Muscle of leg (tissue), 16 donors: ENCODE measurements at places on chromosomes 3 and 15. TPM values are rescaled to one million over a fixed set of nuclear protein-coding genes. Genes with fewer than 3 reads are reported as not detected.
A peak's percentile ranks its signal among the peaks of the same experiment; 100 is the strongest.

- no peak for DNase-seq
- no peaks in the 10 kb centered on the region for H3K36me3 ChIP-seq
- no peak overlapping the region for H3K4me3 ChIP-seq
- no peak overlapping the region for H3K27ac ChIP-seq
- H3K4me1 ChIP-seq: no peaks in the 10 kb centered on the region
- no peaks in the 10 kb centered on the region for H3K27me3 ChIP-seq
Measured at GRCh38 chr3:145017959-145018358, 1046.3 kb downstream of the DIPK2A start.

GRCh38 chr15:40307421-40308211, at the start of gene PLCB2:
TSS of gene PLCB2 (minus strand) at chr15:40307935. CDS start at chr15:40307672, 263 bp downstream.
- no peak within 1 kb of the TSS for H3K27ac ChIP-seq
- peaks cover 28% of the 10 kb centered on the region for H3K4me1 ChIP-seq
- peak within 1 kb of the TSS; percentile 27 for H3K4me3 ChIP-seq
- peak; percentile 53 for DNase-seq
- peaks cover 13% of the 10 kb centered on the region for H3K27me3 ChIP-seq

DNA sequence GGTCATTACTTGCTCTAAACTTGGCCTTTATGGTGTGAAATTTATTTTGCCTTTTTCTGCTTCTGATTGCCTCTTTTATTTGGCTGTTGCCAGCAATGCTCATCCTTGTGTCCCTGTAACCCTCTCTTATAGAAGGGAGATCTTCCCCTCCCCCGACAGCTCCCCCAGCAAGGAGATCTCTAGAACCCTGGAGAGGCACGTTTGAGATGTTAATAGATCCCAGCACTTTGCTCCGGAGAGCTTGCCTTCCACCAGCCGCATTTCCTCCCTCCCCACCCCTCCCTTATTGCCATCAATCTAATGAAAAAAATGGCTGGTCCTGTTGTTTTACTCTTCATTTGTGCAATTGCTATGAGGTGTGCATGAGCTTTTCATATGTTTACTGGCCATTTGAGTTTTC, 18.2 kb downstream of the TRIM71 start:
- H3K36me3 ChIP-seq: no peaks in the 10 kb centered on the region
- no peaks in the 10 kb centered on the region for H3K4me1 ChIP-seq
- DNase-seq: no peak
- H3K27me3 ChIP-seq: peaks cover 55% of the 10 kb centered on the region
- no peak overlapping the region for H3K4me3 ChIP-seq

DNA sequence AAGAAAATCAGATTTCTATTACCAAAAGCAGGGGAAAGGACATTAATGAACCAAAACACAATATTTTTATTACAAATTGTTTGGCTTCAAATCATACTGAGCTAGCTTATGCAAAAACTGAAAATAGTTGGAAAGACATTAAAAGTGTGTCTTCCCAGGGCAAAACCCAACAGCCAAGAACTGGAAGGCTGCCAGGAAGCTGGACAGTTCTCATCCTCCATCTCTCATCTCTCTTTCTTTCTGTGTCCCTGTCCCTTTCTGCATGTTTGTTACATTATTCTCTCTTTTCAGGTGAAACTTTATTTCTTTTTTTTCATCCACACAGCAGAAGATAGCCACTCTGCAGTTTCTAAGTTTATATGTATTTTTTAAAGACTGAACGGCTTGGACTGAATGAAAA, 41.1 kb upstream of the SNTN start:
- no peak overlapping the region for H3K4me3 ChIP-seq
- no peaks in the 10 kb centered on the region for H3K27me3 ChIP-seq
- no peaks in the 10 kb centered on the region for H3K36me3 ChIP-seq
- DNase-seq: no peak
- H3K27ac ChIP-seq: no peak overlapping the region

The CHL1 gene
- 5.2 TPM for polyA plus RNA-seq
